Frontal cortex (tissue), 4 donors: ENCODE measurements at places on chromosomes 5 and 9. TPM values are rescaled to one million over a fixed set of nuclear protein-coding genes. Genes with fewer than 3 reads are reported as not detected.

LCN9 gene
- total RNA-seq = not detected

NAIP gene
- total RNA-seq = 20.4 TPM

PARP8 gene
- 48.5 TPM for total RNA-seq

TYRP1 gene
- 2.4 TPM for total RNA-seq

CCNI2 gene
- 1.6 TPM for total RNA-seq

BARHL1 gene
- not detected for total RNA-seq

GBA2 gene
- 48.9 TPM for total RNA-seq
